ENCODE measurements at places on chromosomes 7 and 10.
A peak's percentile ranks its signal among the peaks of the same experiment; 100 is the strongest.

- no peak for DNase-seq
These were observed 4.7 kb upstream of the EIF5AL1 start for GRCh38 chr10:79507440-79508167.

DNA sequence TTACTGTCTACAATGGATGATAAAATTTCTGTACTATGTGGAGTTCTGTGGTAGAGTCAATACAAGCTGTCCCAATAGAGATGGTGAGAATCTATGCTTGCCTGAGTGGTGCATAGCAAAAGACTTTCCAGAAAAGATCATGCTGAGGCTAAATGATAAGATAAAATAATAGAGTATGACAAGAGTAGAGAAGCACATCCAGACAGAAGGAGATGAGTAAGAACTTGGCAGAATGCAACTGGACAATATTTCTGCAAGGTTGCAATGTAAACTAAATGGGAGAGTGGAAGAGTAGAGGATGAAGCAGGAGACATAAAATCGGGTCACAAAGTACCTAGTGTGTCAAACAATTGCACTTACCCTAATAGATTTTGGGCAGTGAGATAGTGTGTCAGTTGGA lies 347.6 kb downstream of the MDFIC start:
- no peak for DNase-seq

- no peak for DNase-seq
These were observed 85.9 kb downstream of the FOXL3 start for GRCh38 chr7:375901-376305.

- DNase-seq = peak; percentile 51
These were observed 646 bp downstream of the SGCE start for GRCh38 chr7:94655126-94655847.

DNA sequence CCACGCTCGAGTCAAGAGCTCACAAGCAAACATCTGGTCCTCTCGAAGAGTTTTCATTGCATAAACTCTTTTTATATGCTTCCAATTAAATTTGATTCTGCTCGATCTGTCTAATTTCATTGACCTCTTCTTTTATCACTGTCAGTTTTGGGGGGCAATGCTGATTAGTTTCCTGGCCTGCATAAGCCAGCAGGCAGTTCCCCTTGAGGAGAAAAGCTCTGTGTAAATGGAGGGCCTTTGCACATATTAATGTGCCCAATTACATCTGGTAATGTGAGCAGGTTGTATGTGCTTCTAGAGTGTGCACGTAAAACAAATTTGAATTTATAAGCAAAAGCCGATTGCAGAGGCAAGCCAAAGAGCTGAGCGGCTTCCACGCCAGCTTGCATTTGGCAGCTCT lies 210.3 kb downstream of the ABCA13 start:
- no peak for DNase-seq

DNA sequence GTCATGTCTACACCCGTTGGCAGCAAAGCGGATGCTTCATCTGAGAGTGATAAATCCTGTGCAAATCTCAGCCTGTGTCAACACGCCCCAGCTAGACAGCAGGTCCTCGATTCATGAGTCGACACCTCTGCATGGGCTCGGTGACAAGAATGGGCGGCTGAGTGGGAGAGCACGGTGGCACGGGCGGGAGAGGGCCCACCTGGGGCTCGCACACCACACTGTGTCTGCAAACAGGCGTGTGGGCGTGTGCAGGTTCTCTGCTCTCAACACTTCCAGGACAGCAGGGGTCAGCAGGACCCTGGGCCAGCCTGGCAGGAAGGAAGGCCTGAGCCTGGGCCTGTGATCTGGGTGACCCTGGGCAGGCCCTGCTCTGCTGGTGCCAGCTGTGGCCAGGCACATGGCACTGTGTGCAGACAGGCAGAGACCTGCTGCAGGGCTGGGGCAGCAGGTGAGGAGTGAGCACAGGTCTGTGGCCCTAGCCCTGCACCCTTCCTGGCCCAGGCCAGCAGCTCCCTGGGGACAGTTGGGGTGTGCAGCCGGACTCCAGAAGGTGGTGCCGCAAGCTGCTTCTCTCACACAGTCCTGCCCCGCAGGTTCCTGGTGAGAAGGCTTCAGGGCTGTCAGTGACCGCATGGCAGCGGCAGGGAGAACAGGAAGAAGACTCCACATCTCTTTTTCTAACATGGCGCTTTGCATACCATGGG lies 216.4 kb downstream of the ELFN1 start:
- DNase-seq = no peak

DNA sequence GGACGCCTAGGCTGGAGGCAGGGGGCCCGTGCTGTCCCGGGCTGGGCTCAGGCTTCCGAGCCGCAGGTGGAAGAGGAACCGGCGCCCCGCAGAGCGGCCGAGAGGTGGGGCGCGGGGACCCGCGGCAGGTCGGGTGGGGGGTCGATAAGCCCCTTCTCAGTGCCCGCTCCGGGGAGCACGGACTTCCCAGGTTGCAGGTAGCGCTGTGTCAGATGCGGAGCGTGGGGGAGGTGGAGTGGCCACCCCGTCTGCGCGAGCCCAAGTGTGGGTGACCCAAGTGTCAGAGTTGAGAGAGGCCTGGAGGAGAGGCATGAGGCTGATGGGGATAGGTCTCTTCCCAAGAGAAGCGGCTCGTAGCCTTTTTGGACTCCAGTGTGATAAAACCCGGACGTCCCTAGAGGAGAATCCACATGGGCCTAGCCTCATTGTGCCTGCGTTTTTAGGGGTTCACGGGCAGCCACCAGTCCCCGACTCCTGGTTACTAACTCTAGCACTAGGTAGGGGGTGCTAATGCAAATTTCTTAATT lies 580 bp downstream of the EEPD1 start:
- DNase-seq = no peak

DNA sequence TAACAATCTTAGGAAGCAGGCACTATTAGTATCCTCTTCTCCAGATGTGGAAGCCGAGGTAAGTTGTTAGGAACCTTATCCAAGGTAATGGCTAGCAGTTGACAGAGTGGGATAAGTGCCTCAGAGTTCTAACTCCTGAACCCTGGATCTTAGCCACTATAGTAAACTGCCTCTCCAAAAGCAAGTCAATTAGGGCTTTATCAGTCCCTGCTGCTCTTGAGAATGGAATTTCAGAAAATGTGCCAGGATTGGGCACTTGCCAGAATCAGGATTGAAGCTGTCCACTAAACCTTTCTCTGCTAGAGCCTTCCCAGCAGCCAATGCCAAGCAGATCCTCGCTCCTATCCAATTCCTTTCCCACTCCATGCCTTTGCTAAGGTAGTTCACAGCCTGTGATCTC lies 777.5 kb upstream of the POM121L12 start:
- no peak for DNase-seq

GRCh38 chr10:124732931-124733570 lies 11.1 kb downstream of the FAM53B start:
- peak; percentile 70 for DNase-seq

Measured in uterus (tissue), 4 donors.